ENCODE measurements at places on chromosomes 11 and 22.

DNA sequence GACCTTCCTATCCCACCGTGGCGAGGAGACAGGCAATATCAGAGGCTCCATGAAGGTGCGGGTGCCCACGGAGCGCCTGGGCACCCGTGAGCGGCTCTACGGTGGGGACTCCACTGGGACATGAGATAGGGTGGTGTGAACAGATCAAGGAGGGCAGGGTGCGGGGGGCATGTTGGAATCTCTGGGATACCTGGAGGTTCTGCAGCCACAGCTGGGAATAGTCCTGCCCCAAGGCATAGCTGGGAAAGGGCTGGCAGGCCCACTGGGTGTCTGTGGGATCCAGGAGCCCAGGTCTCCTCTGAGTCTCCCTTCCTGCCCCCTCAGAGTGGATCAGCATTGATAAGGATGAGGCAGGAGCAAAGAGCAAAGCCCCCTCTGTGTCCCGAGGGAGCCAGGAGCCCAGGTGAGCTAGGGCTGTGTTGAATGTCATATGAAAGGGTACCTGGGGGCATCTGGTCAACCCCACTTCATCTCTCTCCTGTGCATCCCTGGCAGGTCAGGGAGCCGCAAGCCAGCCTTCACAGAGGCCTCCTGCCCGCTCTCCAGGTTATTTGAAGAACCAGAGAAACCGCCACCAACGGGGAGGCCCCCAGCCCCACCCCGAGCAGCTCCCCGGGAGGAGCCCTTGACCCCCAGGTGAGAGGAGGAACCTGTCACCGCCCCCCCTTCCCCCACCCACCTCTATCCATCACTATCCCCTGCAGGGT lies 8.5 kb downstream of the PHOX2A start:
- H3K36me3 ChIP-seq, result peaks cover 53% of the 10 kb centered on the region
- H3K4me1 ChIP-seq, result peaks cover 4% of the 10 kb centered on the region
- no peak overlapping the region for H3K4me3 ChIP-seq
- H3K27me3 ChIP-seq, result peaks cover 13% of the 10 kb centered on the region
- no peak overlapping the region for H3K27ac ChIP-seq

- peaks cover 19% of the 10 kb centered on the region for H3K36me3 ChIP-seq
- no peaks in the 10 kb centered on the region for H3K4me1 ChIP-seq
- H3K27me3 ChIP-seq, result no peaks in the 10 kb centered on the region
These were observed 12.5 kb downstream of the CHID1 start for GRCh38 chr11:898143-898511.

- no peaks in the 10 kb centered on the region for H3K36me3 ChIP-seq
- H3K27me3 ChIP-seq, result no peaks in the 10 kb centered on the region
- no peak overlapping the region for H3K4me3 ChIP-seq
- no peak overlapping the region for H3K27ac ChIP-seq
These were observed 10.4 kb downstream of the LMNTD2 start for GRCh38 chr11:550021-550745.

- no peak overlapping the region for H3K27ac ChIP-seq
- no peaks in the 10 kb centered on the region for H3K36me3 ChIP-seq
- no peak overlapping the region for H3K4me3 ChIP-seq
- H3K27me3 ChIP-seq, result peaks cover 80% of the 10 kb centered on the region
These were observed 69.5 kb downstream of the ZNRF3 start for GRCh38 chr22:28952857-28953256.

All from activated CD4-positive, alpha-beta T cell treated with anti-CD3 and anti-CD28 coated beads, Interleukin-2, amount 10 ng/mL, durations not matched to agents 24 days and 14 days (primary cell).